ENCODE measurements at places on chromosomes 12 and 14.
A peak's percentile ranks its signal among the peaks of the same experiment; 100 is the strongest.

DNA sequence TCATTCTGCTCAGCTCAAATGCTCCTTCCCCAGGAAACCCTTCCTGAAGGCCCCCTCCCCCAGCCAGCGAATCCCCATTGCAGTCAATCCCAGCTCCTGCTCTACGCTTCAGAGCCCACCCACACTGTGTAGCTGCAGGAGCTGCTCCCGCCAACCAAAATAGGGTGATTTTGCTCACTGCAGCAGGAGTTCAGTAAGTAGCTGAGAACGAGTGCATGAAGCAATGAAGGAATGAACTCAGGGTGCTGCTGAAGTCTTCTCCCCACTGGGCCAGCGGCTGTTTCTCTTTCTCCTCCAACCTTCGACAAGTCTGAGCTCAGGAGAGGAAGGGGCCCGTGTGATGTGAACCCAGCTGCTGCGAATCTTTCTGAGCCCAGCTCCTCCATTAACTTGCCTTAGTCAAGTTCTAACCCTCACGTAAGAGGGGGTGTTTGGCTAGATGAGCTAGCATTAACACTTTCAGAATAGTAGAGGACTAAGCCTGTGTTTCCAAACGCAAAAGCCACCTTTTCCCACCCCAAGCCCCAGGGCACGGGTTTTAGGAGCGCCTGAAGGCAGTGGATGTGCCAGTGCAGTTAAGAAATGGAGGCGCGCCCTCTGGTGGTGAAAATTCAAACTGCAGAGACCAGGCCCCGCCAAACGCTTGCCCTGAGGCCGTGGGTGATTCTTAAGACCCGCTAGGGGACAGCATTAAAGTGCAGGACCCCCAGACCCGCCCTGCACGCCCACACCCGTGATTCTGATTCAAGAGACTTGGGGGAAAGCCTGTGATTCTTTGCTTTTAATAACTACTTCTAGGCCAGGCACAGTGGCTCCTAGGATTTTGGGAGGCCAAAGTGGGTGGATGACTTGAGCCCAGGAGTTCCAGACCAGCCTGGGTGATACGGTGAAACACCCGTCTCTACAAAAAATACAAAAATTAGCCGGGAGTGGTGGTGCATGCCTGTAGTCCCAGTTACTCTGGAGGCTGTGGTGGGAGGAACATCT lies 11.9 kb upstream of the SERPINA4 start:
- DNase-seq, result peak; percentile 38

DNA sequence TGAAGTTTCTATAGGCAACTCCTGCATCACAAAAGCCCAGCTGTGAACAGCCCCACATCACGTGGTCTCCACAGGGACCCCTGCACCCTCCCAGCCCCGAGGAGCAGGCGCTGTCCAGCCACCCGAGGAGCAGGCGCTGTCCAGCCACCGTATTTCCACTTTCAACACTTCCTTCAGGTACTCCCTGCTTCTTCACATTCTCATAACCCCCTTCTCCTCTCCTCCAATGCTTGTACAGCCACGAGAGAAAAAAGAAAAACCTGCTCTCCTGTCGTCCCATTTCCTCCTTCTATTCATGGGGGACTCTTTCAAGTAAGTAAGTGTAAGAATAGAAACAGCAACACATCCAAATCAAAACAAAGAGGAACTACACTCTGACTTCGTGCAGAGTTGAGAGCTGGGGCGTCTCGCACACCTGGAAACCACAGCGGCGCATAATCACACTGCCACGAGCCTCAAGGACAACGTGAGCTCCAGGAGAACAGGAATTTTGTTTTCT lies 11.9 kb downstream of the CDC42BPB start:
- DNase-seq, result no peak

DNA sequence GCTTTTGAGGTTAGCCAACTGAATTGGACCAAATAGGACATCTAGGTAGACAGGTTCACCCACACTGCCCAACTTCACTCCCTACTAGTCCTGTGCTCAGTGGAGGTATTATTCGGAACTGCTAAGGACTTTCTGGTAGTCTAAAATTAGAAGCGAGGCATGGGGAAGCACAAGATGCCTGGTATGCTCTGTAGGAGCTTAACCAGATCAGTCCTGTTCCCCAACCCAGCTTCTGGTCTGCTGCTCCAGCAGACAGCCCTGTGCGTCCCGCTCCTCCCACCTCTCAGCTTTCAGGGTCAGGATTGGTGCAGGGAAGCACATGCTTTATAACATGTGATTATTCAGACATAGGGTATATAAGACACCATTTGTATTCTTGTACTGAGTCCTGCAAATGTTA lies 31.2 kb downstream of the PRB3 start:
- no peak for DNase-seq

GRCh38 chr12:6828781-6829535 lies 751 bp downstream of the P3H3 start:
- peak; percentile 63 for DNase-seq

GRCh38 chr14:101992708-101993107 lies 28.3 kb downstream of the DYNC1H1 start:
- no peak for DNase-seq

DNA sequence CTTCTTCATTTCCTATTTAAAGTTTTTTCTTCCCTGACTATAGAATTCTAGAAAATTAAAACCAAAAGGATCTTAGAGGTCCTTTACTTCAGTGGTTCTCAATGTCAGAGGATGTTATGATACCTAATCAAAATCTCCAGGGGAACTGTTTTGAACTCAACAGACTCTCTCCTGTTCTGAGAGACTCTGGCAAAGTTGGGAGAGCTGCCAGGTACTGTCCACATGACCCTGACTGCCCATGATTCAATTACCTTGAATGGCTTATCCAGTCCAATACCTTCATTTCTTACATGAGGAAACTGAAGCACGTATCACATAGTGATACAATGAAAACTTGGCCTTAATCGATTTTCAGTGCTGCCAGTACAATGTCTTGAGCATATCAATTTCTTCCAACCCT lies 16.6 kb downstream of the ALKBH1 start:
- no peak for DNase-seq

- no peak for DNase-seq
Observed at GRCh38 chr14:74261288-74261687, 22.0 kb downstream of the VSX2 start.

DNA sequence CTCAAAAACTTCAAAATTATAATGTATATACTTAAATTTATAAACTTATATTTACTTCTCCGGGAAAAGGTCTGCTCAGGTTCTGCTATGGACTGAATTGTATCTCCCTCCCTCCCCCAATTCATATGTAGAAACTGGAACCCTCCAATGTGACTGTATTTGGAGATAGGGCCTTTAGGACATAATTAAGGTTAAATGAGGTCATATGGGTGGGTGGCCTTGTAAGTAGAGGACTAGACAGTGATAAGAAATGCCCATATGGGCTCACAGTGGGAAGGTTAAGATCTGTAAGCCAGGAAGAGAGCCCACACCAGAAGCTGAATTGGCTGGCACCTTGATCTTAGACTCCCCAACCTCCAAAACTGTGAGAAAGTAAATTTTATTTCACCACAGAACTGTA lies 84.5 kb downstream of the TAOK3 start:
- DNase-seq, result no peak

- DNase-seq, result peak; percentile 50
Observed at GRCh38 chr12:59828521-59828920, 232.7 kb downstream of the SLC16A7 start.

DNA sequence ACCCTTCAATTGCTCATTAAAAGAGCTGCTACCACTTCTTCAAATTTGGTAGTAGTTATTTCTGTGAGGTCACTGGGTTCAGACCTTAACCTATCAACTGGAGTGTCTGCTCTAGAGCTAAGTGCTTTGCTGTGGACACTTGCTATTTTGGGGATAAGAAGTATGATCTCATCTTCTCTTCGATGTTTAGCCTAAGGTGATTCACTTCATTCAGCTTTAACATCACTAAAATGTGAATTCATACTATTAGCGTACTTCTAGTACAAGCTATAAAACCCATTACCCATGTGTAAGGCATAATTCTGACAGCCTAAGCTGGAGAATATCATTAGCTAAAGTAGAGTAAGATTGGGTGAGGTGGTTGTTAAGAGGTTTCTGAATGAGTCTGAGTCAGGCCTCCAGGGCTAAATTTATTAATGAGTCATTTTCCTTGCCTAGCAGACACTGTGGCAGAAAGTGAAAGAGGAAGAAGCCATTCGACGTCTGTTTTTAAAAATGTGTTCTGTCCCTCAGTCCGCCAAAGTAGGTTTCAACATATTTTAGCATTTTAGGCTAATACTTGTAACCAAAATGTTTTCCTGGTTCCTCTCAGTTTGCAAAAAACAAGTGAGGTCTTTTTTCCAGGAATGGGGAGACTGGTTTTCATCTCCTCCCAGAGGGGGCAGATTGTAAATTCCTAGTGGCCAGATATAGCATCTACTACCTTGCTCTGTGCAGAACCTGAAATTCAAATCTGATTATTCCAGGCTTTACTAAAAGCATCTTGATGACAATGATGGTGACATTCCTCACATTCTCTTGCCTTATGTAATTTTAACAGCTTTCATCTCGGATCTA lies 103.6 kb downstream of the SSPN start:
- DNase-seq, result peak; percentile 87

GRCh38 chr14:22276913-22277816 lies 311.9 kb downstream of the DAD1 start:
- DNase-seq, result no peak

DNA sequence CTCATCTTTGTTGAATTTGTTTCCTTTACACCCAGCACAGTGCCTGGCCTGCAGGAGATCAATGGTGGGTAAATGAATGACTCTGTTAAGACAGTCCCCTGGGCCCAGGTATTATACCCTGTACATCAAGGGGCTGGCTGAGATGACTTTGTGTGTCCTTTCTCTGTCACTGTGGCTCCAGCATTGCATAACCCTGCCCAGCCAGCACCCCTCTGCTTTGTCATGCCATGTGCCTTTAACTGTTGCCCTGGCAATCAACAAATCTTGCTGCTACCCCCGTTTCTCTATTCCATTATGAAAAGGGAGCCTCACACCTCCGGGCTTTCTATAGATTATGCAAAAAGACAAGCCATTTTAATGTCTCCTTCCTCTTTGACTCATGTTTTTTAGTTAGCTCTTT lies 7.6 kb upstream of the FLVCR2 start:
- no peak for DNase-seq

DNA sequence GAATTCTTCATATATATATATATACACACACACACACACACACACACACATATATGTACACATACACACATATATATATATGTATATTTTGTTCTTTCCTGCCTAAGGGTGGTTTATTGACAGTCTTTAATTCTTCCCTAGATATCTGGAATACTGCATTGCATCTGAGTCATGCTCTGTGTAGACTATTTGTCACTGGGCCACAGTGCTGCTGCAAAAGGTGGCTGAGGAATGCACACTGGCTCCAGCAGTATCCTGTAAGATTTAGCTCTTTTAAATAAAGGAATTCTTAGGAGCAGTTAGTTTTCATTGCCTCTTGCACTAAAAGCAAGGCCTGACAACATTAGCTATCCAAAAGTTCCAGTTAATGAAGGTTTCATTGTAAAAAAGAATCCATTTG lies 200.9 kb downstream of the APAF1 start:
- peak; percentile 20 for DNase-seq

DNA sequence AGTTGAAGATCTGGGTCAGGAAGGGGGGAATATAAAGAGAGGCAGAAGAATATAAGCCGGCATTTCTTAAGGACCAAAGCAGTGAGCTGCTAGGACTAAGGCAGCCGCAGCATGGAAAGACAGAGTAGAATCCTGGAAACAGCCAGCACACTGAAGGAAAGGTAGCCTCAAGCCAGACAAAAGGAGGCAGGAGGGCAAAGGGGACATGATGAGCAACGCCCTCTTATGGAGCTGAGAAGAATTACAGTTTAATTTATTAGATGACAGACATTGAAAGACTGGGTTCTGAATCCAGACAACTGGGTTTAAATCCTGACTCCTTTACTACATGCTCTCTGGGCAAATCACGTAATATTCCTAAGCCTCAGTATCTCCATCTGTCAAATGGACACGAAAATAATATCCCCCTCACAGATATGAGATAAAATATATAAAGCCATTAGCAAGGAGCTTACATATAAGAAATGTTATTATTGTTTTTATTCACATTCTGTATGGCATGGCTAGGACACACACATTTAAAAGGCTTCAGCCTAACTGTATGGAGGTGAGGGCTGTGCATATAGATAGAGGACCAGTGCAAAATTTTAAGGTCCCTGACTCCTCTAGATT lies 8.1 kb upstream of the PCED1B start:
- DNase-seq, result no peak

DNA sequence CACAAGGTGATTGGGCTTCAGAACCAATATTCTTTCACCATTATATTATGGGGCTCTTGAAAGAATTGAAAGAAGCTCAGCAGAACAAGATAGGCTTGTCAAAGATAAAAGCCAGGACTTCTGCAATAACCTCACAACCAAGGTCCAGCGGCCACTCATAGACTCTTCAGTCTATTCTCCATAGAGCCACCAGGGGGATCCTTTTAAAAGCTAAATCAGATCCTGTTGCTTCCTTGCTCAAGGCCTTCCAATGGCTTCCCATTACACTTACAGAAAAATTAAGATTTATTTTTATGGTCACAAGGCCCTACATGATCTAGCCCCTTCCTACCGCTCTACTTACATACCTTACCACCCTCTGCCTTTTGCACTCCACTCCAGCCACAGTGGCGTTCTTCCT lies 169.6 kb downstream of the C12orf42 start:
- no peak for DNase-seq

DNA sequence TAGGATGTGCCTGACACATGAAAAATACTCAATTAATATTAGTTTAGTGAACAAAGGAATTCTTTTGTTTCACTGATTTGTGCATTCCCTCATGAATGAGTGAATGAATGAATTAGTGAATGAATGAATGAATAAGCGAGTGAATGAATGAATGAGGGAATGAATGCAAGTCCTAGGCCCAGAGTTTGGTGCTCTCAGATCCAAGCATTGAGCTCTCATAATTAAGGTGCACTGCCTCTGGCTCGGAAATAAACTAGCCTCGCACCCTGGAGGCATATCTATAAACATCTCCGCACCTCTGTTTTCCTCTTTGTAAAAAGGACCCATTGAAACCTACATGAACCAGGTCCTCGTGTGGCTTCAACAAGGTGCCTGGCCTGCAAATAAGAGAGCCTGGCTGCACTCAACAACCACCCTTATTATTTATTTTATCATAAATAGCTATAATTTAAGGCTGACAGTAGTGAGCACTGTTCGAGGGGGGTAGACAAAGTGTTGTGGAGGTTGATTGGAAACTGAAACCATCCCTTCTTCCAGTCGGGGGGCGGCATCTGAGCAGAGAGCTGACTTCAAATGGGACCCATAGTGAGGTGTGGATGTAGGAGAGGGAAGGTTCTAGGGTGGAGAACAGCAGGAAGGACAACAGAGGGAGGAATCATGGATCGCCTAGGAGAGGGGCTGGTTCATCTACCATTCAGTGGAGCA lies 316.8 kb downstream of the BCL11B start:
- no peak for DNase-seq

DNA sequence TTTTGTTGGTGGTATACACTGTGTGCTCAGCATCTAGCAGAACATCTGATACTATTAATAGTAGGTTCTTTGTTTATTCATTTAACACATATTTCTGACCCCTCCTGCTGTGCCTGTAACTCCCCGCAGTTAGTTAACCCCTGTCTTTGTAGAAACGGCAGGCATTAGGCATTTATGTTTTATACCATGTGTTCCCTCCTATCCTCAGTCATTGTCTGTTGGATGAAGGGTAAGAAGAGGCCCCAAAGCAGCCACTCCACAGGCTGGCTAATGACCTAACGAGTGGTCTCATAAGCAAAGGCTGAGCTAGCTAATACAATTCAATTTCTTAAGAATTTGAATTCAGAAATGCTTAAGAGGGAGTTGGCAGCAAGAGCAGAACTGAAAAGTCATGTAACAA lies 170.8 kb downstream of the TMX1 start:
- DNase-seq, result no peak

GRCh38 chr12:48023386-48023785 lies 19.1 kb upstream of the COL2A1 start:
- DNase-seq, result no peak
